ENCODE measurements at places on chromosomes 12 and 14. TPM values are rescaled to one million over a fixed set of nuclear protein-coding genes. Genes with fewer than 3 reads are reported as not detected.

The BCL2L14 gene
- total RNA-seq: not detected

The SIX6 gene
- 0.16 TPM for total RNA-seq

The CPNE6 gene
- not detected for total RNA-seq

The SMIM41 gene
- 0.24 TPM for total RNA-seq

The GARIN6 gene
- total RNA-seq: not detected

The VRTN gene
- not detected for total RNA-seq

The SRP54 gene
- 66.5 TPM for total RNA-seq

The ALX1 gene
- total RNA-seq: not detected

The FOXA1 gene
- total RNA-seq: under 0.01 TPM

The BTBD7 gene
- 34.2 TPM for total RNA-seq

The GLI1 gene
- 0.61 TPM for total RNA-seq

The EXOC3L4 gene
- total RNA-seq: not detected

The SLC25A47 gene
- 0.16 TPM for total RNA-seq

The PPP1R1A gene
- not detected for total RNA-seq

The LMNTD1 gene
- 0.16 TPM for total RNA-seq

The MYL6 gene
- 831 TPM for total RNA-seq

The KRT6B gene
- 4.1 TPM for total RNA-seq

All from hair follicle dermal papilla cell (primary cell).